ENCODE measurements at places on chromosomes 7 and 10.
A peak's percentile ranks its signal among the peaks of the same experiment; 100 is the strongest.

DNA sequence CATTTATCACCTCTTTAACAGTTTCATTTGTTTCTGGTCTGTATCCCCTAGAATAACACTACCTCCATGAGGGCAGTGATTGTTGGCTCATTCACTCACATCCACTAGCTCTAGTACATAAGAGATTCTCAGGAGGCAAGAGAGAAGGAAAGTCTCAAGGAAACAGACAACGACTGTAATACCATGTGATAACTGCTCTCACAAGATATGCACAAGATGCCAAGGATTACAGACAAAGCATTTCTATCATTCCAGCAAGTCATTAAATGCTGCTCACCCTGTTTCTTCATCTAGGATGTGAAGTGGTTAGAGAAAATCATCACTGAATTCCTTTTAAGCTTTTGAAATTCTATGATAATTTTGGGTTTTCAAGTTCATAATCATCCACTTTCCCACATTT is 115.3 kb downstream of the HIBADH start:
- no peak for DNase-seq

- no peak for DNase-seq
These were observed 263.0 kb downstream of the PHF14 start for GRCh38 chr7:11236680-11237079.

- DNase-seq: no peak
These were observed 63.5 kb upstream of the LRRN3 start for GRCh38 chr7:111027396-111027795.

DNA sequence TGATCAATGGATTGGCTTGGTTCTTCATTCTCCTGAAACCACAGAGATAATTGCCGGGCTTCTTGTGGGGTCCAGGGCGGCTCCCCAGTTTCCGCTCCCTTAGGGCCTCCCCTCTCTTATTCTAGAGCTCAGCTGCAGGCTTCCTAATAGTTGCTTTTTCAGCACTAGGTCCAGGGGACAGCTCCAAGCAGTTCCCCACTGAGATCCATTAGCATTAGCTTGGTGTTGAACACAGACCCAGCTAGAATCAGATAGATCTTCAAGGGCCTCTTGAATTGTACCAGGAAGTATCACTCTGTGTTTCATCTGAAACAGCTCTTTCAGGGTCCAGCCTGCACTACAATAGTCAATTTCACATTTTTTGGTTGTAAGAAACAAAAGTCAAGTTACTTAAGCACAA is 238.7 kb downstream of the SEC23IP start:
- no peak for DNase-seq

DNA sequence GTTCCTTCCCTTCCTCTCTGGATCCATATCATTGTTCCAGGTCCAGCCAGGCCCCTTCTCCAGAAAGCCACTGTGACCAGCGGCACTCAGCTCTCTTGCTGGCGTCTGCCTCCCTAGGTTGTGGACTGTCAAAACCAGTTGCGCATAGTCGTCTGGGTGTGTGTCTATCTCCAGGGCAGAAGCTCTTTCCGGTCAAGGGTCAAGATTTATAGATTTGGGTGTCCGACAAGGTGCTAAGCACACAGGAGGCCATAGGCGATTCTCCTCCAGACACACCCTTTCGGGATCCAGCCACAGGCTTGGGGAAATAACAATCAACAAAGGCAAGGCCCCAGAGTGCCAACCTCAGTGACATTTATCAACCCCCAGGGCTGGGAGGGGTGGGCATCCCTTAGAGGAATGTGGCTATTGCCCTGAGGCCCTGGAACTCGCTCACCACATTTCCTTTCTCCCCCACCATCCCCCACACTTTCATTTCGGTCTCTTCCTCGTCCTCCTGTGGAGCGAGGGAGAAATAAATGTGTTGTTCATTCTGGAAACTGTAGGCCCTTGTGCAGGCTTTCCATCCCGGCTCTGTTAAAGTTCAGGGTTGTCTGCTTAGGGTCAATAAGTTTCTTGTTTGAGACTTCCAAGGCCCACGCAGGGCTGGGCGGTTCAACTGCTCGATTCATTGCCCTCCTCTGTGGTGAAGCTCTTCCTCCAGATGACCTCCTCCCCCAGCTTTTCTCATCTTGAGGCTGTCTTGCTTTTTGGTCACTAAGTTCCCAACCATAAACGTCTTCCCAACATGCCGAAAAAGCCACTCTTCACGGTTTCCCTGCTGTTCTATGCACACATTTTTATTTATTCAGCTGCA is 57.9 kb downstream of the AFAP1L2 start:
- peak; percentile 61 for DNase-seq
